ENCODE measurements at places on chromosomes 7 and 10.

DNA sequence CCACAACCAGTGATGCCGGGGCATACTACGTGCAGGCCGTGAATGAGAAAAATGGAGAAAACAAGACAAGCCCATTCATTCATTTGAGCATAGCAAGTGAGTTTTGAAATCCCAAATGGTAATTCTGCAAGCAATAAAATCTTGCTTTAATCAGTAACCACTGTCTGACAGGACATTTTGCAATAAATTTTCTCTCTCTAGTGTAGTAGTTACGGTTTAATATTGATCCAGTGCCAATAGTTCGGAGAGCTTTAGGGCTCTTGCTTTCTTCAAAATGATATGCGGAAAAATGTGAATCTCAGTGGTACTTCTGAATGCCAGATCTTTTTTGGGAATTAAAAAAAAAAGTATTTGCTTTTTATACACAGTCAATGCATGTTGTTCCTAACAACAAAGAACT is 520.4 kb downstream of the SDK1 start:
- DNase-seq = no peak

DNA sequence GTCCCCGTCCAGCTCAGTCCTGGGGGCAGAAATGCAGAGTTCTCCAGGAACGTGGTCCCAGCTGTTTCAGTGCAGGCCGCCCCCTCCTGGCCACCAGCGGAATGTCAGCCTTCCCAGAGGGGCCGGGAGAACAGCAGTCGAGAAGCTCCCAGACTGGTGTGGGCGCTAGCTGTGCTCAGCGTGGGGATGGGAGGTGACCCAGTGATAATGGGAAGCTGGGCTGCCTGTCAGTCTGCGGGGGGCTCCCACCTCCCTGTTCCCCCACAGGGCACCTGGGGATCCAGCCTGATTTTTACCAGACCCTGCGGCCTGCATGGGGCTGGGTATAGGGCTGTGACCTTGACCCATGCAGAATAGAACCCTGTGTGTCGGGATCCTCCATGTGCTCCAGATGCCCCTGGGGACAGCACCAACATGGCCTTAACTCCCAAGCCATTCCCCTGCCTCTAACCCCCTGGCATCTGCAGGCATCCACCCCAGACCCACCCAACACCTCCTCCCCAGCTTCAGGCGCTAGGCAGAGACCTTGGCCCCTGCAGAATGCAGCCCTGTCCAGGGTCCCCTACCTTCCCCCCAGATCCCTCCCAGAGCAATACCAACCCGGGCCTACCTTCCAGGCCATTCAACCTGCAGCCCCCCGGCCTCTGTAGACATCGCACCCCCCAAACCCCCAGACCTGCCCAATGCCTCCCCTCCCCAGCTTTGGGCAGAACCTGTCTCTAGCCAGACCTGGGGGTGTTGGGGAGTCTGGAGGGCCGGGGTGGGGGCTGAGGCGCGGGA is 880 bp upstream of the ELN start:
- DNase-seq = peak; percentile 5

DNA sequence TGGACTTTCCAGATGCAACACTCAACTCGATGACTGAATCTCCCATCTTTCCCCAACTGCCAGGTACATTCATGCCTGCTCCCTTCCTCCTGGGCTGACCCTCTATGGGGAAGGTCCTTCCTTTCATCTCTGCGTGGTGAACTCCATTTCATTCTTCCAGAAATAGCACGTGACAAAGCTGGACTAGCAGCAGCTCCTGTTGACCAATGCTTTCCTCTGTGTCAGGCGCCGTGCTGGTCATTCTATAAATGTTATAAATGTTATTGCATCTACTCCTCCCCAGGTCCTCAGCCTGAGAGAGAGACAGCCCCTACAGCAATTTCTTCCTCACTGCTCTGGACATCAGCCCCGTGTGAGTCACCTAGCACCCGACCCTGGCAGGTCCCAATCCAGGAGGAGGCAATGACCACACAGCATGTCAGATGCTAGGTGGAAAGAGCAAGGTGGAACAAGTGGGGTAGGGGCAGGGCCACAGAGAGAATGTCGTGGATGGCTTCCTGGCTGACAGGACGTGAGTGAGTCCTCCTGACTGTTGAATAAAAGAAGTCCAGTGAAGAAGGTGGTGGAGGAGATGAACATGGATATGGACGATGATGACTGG is 178.1 kb downstream of the ADAM12 start:
- DNase-seq = no peak

GRCh38 chr10:73867871-73868631 is 6.3 kb downstream of the CAMK2G start:
- no peak for DNase-seq

- no peak for DNase-seq
Observed at GRCh38 chr7:76149847-76150691, 51.6 kb upstream of the SRRM3 start.

DNA sequence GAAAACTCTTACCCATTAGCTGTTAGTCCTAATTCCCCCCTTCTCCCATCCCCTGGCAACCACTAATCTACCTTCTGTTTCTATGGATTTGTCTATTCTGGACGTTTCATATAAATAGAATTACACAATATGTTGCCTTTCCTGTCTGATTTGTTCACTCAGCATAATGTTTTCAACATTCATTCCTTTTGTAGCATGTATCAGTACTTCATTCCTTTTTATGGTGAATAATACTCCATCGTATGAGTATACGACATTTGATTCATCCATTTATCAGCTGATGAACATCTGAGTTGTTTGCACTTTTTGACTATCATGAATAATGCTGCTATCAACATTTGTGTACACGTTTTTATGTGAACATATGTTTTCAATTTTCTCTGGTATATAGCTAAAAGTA is 4.4 kb upstream of the FRAT1 start:
- DNase-seq = no peak

GRCh38 chr10:72472306-72472705 is 117.6 kb upstream of the DNAJB12 start:
- DNase-seq = no peak

GRCh38 chr10:63866747-63867140 is 345.5 kb downstream of the REEP3 start:
- no peak for DNase-seq

DNA sequence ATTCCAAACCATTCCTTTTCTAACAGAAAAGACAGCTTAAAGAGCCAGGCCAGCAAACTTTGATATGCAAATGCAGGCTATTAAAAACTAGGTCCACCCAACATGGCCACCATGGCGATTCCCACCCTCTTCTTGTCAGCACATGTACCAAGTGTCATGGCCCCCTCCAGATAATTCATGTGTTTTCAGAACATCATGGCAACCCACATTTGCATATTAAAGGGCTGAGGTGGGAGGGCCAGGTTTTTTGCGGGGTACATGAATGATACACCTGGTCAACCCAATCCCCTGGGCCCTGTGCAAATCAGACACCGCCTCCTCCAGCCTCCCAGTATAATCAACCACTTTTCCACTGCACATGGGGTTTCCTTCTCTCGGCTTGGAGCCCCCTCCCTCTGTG is 965 bp upstream of the ERVW-1 start:
- DNase-seq = no peak

DNA sequence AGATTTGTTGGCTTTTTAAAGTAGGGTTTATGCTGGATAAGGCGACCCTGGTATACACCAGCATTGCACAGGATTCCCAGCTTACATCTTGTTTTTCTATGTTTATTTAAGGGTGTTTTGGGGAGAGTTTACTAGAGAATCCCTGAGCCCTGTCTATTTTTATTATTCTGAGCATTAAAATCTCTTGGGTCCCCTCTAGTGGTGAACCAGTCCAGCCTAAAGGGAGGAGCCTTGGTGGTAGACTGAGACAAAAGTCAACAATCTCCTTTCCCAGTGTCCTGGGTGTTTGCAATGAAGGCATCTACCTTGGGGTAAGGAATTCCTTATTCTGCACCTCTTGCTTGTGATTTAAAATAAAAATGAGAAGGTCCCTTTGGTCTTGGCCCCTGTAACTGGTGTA is 38.2 kb downstream of the ANTXRL start:
- DNase-seq = no peak

DNA sequence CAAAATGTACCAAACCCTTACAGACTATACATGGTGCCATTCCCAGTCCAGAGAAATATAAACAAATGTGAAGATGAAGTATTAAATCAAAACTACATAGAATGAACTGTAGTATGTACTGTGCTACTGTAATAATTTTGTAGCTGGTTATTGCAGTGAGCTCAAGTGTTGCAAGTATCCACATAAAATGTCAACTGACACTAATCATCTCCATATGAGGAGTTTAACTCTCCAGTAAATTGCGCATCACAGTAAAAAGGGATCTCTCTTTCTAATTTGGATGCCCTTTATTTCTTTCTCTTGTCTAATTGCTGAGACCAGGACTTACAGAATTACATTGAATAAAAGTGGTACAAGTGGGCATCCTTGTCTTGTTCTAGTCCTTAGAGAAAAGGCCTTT is 165.5 kb downstream of the CPED1 start:
- no peak for DNase-seq

GRCh38 chr10:88386821-88387773 is 196.0 kb downstream of the RNLS start:
- DNase-seq = peak; percentile 19

DNA sequence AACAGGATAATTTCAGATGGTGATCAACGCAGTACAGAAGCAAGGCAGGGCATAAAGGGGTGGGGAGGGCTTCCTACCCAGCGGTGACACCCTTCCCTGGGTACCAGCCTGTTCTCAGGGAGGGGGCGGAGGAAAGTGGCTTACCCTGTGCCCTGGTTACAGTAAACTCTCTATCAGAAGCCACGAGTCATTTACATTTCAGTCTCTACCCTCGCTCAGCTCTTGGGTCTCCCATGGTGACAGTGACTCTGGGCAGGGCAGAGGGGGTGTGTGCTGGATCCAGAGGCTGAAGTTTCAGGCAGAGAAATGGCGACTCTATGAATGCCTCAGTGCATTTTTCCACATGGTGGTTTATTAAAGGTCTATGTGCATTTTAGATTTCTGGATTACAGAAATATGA is 107.0 kb downstream of the ADARB2 start:
- DNase-seq = no peak
